ENCODE measurements at places on chromosomes 4 and X. TPM values are rescaled to one million over a fixed set of nuclear protein-coding genes. Genes with fewer than 3 reads are reported as not detected.

GRCh38 chr4:77248805-77249204, 91.8 kb downstream of the CCNG2 start:
- DNase-seq = no peak

DNA sequence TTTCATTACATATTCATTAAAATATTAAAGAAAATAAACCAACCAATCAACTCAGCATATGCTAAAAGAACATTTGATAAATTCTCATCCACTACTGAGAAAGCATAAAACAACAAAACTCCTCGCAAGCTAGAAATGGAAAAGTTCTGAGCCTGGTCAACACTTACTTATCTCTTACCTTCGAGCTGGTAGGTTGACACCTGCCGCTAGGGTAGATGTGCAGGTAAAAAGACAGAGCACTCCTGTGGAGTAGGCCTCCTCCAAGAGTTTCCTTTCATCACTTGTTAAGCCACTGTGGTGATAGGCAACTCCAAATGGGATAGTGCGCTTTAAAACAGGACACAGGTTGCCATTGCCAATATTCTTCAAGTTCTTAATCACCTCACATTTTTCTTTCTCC, 18.9 kb downstream of the HELQ start:
- DNase-seq = no peak

- no peak for DNase-seq
These were observed 123.2 kb downstream of the RBM47 start for GRCh38 chr4:40506492-40506891.

GRCh38 chr4:81021142-81021944, 9.2 kb upstream of the BMP3 start:
- DNase-seq = no peak

DNA sequence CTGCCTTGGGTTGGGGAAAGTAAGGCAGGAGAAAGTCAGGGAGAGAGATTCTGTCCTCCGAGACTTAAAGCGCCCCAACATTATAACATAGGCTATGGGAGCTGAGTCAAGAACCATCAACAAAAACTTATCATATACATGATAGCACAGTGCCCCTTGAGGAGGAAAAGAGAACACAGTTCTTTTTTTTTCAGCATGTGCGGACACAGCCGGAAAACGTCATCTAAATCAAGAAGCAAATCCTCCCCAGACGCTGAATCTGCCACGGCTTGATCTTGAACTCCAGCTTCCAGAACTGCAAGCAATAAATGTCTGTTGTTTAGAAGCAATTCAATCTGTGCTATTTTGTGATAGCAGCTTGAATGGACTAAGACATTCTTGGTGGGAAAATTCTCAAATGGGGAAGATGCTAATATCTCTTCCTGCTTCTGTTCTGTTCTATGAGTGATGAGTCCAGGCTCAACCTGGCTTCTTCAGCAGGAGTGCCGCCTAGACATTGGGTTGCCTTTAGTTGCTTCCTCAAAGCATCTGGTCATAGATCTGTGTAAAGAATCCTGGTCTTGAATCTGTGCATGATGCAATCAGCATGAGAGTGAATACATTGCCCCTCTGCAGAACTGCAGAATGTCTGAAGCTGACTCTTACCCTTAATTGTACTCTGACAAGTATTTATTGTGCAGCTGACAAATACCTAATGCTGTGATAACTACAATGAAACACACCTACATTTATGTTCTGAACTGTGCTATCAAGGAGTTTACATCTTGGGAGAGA, 549.8 kb upstream of the PRKX start:
- no peak for DNase-seq

The ERCC6L gene
- polyA plus RNA-seq = 0.80 TPM

GRCh38 chr4:177308847-177309521, 690 bp upstream of the NEIL3 start:
- no peak for DNase-seq

The PPP1R3F gene
- 2.2 TPM for polyA plus RNA-seq

DNA sequence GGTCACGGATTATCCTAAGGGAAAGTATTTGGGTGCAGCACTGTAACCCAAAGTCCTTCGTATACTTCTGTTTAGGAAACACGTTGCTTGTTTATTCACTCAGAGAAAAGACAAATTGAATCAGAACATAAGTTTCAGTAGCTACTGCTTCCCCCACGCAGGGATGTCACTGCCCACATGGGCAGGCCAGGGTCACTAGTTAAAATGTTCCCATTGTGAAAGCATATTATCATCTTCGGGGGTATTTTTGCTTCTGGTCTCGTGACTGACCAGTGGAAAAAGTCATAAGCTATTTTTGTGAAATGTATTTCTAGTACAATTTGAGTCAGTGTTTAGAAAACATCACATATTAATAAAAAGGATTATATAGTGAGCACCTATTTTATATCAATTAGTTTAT, 377.8 kb downstream of the PCDH7 start:
- DNase-seq = no peak

DNA sequence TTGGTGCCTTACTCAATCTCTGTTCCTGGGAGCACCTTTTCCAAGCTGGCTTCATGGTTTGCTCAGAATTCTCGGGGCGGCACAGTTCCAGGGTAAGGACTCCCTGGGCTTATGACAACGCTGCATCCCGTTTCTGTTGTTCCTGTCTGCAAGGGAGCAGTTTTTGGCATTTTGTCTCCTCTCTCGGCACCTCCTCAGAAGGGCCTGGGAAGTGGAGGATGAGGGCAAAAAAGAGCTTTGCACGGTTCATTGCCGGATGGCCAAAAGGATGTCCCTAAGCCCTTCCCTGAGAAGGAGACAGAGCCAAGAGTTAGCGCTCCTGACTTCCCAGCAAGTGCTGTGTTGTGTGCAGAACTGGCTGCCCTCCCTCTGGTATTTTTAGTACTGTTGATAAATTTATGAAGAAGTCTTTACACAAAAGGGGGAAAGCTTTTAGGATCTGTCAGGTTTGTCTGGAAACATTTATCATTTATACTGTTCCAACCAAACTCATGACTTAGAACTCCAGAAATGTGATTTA, 13.4 kb downstream of the SRD5A3 start:
- no peak for DNase-seq

The EGFL6 gene
- not detected for polyA plus RNA-seq

GRCh38 chrX:150753357-150753756, 60.2 kb downstream of the MTMR1 start:
- DNase-seq = no peak

The ATOH1 gene
- not detected for polyA plus RNA-seq

GRCh38 chr4:144787365-144788258, 141.7 kb downstream of the HHIP start:
- no peak for DNase-seq

GRCh38 chr4:173002830-173003561, 165.6 kb upstream of the GALNT7 start:
- DNase-seq = no peak

The MAP7D2 gene
- polyA plus RNA-seq = not detected

DNA sequence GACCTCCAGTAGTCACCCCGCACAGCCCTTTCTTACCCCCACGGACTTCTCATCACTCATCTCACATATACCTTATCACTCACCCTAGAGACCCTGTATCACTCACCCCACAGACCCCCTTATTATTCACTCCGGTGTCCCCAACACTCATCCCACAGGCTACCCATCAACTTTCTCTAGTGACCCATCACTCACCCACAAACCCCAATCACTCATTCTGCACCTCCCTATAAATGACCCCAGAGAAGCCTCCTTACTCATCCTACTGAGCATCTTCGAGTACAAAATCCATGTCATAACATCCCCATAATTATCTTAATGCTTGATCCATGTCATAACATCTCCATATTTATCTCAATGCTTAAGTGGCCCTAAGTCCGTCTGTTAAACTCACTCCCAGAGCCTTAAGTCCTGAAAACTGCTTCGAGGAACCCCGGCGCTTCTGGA, 934 bp downstream of the ZNF41 start:
- DNase-seq = no peak

The POF1B gene
- polyA plus RNA-seq = 0.27 TPM

The KIAA1210 gene
- not detected for polyA plus RNA-seq

DNA sequence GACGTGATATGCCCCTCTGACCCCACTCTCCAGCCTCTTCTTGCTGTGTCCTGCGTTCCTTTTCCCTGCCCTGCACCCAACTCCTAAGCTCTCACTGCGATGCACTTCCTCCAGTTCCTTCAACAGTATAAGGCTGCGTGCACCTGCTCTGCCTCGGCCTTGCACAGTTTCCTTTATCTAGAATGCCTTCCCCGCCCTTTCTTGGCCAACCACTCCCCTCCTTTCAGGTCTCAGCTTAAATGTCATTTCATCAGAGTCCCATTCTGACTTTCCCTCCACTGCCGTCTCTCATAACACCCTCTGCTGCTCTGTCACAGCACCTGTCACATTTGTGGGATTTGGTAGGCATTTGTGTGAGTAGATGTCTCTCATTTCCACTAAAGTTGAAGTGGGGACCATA, 58.4 kb upstream of the NEIL3 start:
- DNase-seq = no peak

The PAGE2 gene
- not detected for polyA plus RNA-seq

GRCh38 chrX:125436855-125437254, 117.2 kb downstream of the TEX13C start:
- no peak for DNase-seq

The TASL gene
- 15.2 TPM for polyA plus RNA-seq

DNA sequence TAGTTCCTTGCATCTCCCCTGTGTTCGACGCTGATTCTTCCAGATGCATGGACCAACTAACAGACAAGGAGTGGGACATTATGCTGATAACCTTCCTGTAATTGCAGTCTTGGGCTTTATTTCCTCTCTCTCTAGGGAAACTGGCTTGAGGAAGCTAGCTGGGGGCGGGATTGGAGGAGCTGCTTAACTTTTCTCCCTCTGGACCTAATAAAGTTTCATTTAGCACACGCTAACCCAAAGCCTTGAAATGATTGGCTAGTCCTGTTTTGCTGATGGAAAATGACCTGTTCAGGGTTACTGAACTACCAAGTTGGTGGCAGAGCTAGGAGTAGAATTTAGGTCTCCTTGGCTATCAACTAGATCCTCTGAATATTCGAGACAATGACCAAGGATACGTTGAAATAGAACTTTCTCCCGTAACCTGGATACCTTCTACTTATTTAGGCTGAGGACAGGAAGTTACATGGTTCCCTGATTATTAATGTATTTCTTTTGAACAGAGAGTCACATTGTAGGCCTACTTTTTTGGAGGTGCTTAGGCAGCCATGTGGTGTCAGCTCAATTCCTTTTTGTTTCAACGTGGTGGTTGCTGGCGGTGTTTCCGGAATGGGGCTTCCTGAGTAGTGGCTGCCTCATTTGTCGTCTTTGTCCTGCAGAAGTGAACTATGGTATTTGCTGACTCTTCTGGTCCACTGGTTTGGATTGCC, 2.0 kb downstream of the PGK1 start:
- DNase-seq = no peak

GRCh38 chrX:43500246-43500645, 155.9 kb upstream of the MAOA start:
- no peak for DNase-seq

DNA sequence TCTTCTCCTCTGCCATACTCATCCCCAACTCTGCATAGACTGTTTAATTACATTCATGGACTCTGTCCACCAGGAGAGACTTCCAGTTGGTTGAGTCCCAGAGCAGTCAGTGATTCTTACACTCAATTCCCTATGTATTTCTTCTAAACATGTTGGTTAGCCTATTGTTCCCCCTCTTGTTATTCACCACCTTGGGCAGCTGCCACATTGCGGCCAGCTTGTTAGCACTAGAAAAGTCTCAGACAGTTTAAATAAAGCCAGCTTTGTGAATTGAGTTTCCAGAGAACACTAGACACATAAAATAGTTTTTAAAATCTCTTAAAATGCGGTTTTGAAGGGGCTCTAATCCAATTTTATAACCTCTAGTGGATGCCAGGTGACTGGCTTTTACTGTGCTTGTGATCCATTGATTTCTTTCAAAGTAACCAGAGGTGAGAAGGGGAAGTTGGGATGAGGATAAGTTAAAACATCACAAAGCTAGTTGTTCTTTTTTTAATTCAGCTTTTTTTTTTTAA, 827.7 kb downstream of the FSTL5 start:
- no peak for DNase-seq

DNA sequence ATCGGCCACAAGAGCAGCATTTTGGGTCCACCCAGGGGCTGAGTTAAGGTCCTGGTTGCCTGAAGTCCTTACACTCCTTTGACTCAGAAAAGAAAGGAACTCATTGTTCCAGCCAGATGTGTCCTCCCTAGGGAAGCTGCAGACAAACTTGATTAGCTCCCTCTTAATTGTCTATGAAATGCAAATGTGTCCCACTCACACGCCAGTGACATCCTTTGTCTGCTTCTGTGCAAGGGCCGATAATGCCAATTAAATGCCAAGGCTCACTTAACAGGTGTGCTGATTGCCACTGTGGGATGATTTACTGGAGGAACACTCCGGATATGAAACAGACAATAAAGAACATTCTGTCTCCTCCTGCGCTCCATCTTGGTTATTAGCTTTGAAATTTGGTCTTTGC, 332.9 kb upstream of the CPEB2 start:
- no peak for DNase-seq

The SCRG1 gene
- 0.09 TPM for polyA plus RNA-seq

DNA sequence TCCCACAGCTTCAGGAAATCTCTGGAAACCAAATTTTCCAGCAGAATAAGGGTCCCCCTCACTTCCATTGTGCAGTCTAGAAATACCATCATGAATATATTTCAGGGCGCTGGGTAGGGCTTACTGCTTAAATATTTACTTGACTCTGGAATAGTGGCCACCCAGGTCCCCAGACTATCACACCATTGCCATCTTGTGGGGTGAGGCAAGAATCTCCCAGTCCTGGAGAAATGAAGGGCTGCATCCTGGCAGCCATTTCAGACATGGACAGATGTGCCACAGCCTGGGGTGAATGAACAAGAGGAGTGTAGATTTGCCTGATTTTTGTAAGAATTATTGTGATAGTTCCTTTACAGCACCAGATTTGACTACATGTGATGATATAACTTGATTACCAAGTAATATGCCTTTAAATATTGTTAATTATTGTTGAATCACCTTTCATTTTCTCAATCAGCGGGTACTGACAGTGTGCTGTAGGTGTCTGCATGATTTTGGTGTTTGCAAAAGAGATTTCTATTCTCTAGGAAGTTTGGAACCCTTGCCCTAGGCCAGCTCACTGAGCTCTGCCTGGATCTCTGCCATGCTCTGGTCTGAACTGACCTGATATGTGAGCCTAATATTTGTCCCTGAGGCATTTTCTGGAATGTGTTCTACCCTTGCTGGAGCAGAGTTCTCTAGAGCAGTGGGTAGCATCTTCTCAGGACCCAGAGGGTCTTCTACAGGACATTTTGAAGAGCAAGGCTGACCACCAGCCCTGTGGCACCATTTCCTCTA, 183.4 kb downstream of the KIT start:
- no peak for DNase-seq

- DNase-seq = no peak
These were observed 20.2 kb downstream of the SHOX start for GRCh38 chrX:650811-651210.
